CD8-positive, alpha-beta memory T cell (primary cell): ENCODE measurements at places on chromosomes 13 and 19.

GRCh38 chr13:45833663-45834375 is 17.7 kb downstream of the SIAH3 start:
- DNase-seq, result no peak

DNA sequence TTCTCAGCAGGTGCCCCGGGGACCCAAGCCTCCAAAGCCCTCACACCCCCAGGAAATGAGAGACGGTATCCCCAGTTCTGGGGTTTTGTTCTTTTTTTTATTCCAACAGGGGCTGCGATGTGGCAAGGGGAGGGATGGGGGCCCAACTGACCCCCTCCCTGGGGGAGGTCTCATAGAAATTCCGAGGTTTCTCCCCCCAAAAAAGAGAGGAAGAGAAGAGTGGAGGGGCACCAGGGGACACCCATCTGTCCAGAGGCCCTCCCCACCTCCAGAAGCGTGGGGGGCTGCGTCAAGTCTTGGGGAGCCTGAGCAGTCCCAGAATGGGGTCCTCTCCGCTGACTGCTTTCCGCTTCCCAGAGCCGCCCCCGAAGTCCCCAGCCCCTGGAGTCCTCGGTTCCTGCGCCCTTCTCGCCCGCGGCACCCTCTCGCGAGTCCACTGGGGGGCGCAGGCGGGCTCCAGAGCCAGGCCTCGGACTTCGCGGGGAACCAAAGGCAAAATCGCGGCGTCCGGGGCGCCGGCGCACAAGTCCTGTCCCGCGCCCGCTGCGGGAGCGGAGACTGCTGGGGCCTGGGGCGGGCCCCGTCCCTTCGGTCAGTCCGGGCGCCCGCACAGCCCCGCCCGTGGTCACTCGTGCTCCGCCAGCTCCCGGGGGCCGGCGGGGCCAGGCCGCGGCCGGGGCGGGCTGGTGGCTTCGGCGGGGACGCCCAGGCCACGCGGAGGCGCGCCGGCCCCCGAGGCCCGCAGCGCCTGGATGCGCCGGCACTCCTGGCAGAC is 4.4 kb upstream of the ATP1A3 start:
- peak; percentile 12 for DNase-seq

GRCh38 chr13:50255639-50256038 is 240.4 kb downstream of the KCNRG start:
- no peak for DNase-seq

GRCh38 chr19:54630782-54631181 is 498 bp downstream of the LILRB1 start:
- no peak for DNase-seq

DNA sequence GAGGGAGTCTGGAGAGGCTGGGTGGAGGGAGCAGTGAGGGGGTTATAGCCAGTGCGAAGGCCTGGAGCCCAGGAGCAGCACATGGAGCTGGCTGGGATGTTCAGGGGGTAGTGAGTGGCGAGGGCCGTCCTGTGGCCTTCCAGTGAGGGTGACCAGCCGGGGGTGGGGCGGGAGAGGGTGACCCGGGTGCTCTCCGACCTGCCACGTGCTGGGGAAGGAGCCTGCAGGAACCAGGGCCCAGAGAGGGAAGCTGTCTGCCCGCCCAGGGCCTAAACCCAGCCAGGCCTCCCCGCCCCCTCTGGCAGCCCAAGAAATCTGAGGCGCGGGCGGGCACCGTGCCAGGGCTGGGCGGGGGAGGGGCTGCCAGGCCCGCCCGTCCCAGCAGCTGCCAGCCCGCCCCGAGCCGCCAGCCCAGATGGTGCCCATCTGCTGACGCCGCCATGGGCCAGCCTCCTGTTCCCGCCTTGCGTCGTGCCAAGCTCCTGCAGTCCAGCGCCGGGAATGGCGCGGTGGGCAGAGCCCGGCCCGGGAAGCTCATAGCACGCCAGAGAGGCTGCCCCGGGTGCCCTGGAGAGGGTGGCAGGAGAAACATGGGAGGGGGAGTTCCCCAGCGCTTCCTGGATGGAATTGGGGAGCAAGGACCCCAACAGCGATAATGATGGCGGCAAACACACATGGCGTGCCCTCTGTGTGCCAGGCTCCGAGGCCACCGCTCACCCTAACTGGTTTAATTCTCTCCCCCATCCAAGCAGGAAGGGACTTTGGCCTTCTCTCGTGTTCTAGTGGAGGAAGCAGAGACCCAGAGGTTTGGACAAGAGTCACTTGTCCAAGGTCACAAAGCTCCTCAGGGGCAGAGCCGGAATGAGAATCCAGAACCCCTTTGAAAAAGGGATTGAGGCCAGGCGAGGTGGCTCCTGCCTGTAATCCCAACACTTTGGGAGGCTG is 21.5 kb downstream of the NFIC start:
- DNase-seq, result no peak

- no peak for DNase-seq
Observed at GRCh38 chr13:90872491-90873025, 474.9 kb upstream of the MIR17HG start.

DNA sequence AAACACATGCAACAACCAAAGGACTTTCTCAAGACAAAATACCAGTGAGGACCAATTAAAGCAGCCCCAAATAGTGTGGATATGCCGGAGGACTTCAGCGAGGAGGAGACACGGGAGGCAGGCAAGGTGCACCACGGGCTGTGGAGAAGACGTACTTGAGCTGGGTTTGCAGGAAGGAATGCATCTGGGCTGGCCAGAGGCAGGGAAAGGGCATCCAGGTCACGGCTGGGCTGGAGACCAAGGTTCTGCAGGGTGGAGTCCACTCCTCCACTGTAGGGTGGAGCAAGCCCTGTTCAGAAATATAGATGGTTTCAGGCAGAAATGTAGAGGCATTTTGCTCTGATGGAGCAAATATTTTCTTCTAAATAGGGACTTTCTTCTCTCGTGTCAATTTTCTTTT is 36.6 kb upstream of the MEDAG start:
- no peak for DNase-seq

DNA sequence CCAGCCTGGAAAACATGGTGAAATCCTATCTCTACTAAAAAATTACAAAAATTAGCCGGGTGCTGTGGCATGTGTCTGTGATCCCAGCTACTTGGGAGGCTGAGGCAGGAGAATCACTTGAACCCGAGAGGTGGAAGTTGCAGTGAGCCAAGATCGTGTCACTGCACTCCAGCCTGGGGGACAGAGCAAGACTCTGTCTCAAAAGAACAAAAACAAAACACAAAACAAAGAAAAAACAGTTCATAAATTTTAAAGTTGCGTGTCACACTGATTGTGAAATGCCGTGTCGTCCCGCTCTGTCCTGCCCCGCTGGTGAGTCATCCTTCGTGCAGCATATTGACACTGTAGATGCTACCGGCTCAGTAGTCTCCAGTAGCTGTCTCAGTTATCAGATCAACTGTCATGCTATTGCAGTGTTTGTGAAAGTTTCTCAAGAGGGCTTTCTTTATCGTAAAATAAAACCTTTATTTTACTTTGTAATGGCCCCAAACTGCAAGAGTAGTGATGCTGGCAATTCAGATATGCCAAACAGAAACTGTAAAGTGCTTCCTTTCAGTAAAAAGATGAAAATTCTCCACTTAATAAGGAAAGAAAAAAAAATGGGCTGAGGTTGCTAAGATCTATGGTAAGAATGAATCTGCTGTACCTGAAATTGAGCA is 36.4 kb upstream of the IGFL1 start:
- DNase-seq, result no peak

DNA sequence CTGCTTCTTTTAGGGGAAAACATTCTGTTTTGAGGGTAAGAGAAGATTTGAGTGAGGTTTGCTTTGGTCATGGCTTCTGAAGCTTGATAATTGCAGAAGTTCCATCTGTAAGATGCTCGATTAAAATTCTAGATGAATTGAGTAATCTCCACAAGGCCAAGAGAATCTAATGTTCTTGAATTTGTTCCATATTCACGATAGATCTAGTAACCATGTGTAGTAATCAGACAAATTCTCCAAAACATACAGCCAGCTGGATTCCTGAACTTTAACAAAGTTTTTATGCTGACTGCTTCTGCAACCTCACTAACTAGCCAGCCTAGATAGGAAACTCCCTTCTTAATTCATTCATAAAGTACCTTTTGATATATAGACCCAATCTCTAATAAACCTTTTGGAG is 92.7 kb downstream of the COL4A2 start:
- DNase-seq, result no peak

- peak; percentile 9 for DNase-seq
Observed at GRCh38 chr13:41122838-41123237, 9.8 kb downstream of the KBTBD6 start.

GRCh38 chr19:38411041-38411712 is 8.3 kb downstream of the FAM98C start:
- no peak for DNase-seq

- DNase-seq, result no peak
Observed at GRCh38 chr13:49225223-49226042, 5.3 kb downstream of the MLNR start.

DNA sequence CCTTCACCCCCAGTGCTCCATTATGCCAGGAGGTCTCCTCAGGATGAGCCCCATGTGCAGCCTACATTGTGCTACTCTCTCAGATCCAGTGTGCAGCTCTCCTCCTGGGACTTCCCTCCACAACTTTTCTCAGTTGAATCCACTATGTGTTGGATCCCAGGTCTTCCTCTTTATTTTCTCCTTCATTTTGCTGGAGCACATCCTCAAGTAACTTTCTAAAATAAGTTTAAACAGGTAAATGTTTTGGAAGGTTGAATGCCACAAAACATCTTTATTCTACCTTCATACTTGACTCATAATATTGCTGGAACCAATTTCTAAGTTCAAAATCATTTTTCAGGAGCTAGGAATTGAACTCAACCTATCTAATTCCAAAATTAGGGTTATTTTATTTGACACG is 52.1 kb downstream of the C13orf46 start:
- no peak for DNase-seq
